Hematopoietic multipotent progenitor cell treated with erythropoietin and hydrocortisone succinate and interleukin-3 and kit ligand, for 15 days (in vitro differentiated cells): ENCODE measurements at places on chromosomes 1 and 21.

DNA sequence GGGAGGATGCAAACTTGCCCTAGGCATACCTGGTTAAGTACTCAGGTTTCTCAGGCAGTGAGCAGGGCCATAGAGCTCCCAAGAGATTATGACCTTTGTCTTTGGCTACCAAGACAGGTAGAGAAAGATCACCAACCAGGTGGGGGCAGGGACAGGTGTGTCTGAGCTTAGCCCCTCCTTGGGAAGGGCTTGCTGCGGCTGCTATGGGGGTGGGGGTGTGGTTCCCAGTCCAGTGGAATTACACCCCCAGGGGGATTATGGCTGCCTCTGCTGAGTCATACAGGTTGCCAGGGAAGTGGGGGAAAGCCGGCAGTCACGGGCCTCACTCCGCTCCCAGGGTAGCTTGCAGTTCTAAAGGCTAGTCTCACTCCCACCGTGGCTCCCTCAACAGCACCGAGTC, 65.2 kb upstream of the FAM163A start:
- DNase-seq: no peak

DNA sequence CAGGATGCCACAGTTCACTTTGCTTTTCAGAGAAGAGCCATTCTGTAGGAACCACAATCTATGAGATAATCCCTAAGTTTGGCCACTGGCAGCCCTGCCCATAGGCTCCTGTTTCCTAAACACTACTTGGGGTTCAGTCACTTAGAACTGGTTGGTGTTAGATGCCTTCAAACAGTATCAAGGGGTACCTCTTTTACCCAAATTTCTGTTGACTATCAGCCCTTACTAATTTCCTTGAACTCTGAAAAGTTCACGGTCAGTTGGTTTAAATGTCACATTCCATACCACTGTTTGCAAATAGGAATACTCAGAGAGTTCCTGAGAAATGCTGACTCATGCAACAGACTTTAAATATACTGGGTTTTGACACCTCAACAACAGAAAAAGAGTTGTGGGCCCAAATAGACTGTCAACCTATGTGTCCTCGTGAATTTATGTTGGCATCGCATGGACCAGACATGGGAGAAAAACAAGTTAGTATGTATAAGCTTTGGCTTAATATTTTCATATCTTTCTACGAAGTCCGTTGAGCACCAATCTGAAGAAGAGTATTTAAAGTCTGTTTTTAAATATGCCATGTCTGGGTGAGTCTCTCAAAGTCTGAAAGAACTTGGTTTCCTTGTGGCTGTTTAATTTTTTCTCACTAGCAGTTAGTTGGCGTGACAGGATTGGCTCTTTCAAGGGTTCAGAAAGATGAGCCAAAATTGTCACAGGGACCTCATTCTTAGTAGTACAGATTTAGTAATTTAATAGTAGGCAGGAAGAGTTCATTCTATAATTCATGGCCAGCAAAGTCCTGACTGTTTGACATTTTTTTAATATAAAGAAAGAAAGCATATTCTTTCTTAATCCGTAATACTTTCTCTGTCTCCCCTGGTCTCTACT, 56.5 kb upstream of the ZNF326 start:
- DNase-seq: no peak

DNA sequence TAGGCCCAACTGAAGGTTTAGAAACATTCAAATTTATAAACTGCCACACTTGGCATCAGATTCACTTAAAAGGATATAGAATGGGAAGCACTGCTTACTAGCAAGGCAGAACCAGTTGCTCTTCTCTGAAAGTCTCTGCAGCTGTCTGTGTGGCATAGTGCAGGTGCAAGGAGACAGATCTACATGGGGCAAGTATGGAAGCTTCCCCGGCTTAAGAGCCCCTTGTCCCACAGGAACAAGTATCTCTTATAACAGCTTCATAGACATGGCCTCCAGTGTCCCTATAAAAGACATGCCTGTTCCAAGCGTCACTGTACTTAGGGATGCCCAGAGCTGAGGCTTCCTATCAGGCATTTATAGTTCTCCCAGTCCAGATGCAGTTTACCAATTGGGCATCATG, 26.5 kb downstream of the ZBTB8B start:
- DNase-seq: no peak

- DNase-seq: peak; percentile 52
Measured at GRCh38 chr1:65233782-65234181, 75.6 kb upstream of the DNAJC6 start.

DNA sequence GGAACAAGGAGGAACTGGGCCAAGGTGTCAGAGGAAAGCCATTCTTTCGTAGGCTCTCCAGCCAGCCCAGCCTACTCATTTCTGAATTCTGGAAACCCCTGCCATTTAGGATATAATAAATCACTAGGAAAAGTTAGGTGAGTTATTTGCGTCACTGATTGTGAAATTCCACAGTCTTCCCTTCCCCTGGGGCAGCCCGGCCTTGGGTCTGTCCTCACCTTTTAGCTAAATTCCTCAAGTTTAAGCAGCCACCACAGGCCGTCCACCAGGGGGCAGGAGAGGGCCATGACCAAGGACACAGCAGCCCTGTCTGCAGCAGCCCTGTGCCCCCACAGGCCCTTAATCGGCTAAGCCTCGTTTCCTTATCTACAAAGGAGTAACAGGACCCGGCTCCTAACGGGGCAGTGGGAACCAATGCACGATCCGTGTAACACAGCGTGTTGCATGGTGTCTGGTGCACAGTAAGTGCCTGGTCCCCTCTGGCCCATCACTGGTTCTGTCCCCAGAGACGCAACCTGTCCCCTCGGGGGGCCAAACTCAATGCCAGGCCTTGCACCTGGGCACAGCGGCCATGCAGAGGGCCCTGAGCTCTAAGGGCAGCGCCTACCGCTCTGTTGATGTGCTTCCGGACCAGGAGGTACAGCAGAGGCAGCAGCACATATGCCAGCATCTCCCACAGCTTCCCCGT, 18.1 kb downstream of the GPR157 start:
- peak; percentile 62 for DNase-seq

GRCh38 chr1:98342566-98342965, 319.0 kb upstream of the SNX7 start:
- DNase-seq: no peak

- DNase-seq: no peak
Measured at GRCh38 chr1:116587501-116588227, 16.8 kb upstream of the CD58 start.

- DNase-seq: no peak
Measured at GRCh38 chr1:2528016-2528415, 1.6 kb upstream of the PANK4 start.

DNA sequence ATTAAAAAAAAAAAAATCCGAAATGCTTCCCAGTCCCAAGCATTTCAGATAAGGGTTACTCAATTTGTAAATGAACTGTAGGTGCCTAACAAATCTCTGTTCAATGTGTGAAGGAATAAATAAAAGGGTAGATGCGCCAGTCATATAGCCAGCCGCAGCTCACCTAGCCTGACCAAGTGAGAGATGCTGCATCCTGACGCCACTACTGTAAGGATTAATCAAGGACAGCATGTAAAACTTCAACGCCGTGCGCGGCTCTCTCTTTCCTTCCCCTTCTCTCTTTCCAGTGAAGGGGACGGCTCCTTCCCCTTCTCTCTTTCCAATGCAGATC, 441 bp downstream of the PPT1 start:
- no peak for DNase-seq

- no peak for DNase-seq
Measured at GRCh38 chr1:168476588-168477385, 67.0 kb downstream of the XCL2 start.

DNA sequence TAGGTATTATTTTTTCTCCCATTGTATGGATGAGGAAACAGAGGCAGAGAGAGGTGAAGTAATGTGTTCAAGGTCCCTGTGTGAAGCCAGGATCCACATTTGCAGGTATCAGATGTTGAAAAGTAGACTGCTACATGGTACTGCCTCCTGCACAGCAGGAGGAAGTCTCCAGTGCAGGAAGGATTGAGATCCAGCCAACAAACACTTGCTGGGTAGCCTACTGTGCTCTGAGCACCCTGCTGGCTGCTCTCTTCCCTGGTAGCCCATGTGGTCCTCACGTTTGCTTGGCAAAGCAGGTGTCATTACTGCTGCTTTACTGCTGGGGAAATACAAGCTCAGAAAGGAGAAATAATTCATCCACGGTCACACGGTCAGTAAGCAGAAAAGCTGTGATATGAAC, 21.3 kb upstream of the GRIK3 start:
- no peak for DNase-seq

DNA sequence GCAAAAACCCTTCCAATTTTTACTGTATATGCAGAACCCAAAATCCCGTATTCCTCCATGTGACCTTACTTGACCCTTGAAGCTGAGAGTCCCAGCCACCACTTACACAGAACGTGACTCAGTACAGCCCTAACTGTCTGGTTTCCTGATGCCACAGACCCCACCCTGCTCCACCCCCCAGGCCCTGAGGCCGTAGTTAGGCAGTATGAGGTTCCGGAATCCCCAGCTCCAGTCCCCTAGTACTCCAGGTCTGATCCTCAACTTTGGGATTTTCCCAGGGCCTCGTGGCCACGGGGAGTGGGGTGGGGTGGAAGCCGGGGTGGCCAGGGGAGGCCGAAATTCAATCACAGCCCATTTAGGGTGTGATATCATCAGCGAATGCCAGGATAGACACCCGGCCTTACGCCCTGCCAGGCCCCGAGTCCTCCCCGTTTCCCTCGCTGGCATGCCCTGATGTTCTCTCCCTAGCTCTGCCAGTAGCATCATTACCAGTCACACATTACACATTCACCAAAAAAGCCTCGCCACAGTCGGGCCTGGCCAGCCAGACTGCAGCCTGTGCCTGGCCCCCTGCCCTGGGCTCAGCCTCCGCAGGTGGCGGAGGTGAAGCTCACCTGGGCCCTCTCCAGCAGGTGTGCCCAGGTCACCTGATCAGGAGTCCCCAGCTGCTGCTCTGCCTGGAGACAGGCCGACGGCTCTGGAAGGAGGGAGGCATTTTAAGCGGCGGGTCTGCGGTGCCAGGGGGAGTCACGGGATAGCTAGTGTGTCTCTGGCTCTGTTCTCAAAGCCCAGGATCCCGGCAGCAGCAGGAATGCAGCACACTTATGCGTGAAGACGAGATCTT, 70.8 kb downstream of the SCCPDH start:
- no peak for DNase-seq

GRCh38 chr1:87647430-87648177, 318.9 kb downstream of the LMO4 start:
- no peak for DNase-seq

GRCh38 chr21:45071874-45072737, 2.3 kb upstream of the ADARB1 start:
- no peak for DNase-seq

- no peak for DNase-seq
Measured at GRCh38 chr1:29975036-29975694, 738.8 kb downstream of the PTPRU start.

GRCh38 chr1:222038971-222039370, 297.1 kb upstream of the DUSP10 start:
- no peak for DNase-seq

DNA sequence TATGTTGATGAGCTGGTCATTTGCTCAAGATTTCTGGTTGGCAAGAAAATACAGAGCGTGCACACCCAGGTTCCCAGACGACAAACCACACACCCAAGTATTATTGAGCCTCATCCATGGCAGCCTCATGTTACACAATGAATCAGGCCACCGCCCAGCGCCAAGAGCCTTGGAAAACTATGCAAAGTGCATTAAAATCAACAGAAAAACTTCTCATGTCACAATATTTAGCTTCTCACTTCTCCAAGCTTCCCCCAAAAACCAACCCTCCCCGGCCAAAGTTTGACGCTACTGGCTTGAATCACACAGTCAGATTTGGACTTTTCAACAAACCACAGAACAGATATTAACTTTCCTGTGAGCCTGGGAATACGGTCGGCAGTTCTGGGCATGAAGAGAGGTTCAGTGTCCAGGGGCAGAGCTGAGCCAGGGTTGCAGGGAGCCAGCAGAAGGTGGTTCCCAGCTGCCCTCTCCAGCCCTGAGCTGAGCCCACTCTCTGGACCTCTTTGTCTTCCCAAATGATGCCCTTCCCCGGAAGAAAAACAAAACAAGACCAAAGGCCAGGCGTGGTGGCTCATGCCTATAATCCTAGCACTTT, 71.1 kb downstream of the SETD4 start:
- DNase-seq: no peak

DNA sequence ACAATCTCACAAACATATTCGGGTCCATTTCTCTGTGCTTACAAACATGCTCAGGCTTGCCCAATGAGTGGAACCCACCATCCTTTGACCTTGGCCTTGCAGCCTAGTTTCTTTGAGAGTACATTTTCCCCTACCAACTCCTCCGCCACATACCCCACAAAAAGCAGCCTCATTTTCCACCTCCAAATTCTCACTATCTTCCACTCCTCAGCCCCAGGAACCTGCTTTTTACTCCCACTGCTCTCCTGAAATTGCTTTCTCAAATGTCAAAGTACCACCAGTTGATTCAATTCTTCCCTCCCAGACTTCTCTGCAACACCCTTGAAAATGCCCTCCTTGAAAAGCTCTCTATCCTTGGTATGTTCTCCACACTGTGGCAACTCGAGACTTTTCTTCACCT, 103.8 kb downstream of the RUNX1 start:
- no peak for DNase-seq

GRCh38 chr1:198741744-198742143, 102.9 kb downstream of the PTPRC start:
- DNase-seq: no peak

DNA sequence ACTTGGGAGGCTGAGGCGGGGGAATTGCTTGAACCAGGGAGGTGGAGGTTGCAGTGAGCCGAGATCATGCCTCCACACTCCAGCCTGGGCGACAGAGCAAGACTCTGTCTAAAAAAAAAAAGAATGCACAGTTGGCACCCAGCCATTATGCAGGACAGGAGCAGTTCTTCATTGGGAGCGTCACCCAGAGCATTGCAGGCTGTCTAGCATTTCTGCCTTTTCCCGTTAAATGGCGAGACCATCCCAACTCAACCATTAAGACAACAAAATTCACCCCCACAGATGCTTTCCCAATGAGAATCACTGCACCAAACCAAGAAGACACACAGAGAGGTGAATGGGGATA, 105.8 kb downstream of the EDEM3 start:
- DNase-seq: no peak

GRCh38 chr1:194233069-194233468, 1046.7 kb upstream of the B3GALT2 start:
- DNase-seq: no peak

GRCh38 chr1:89627596-89627962, 5.3 kb upstream of the LRRC8C start:
- no peak for DNase-seq

GRCh38 chr1:91754816-91755580, 131.0 kb downstream of the TGFBR3 start:
- no peak for DNase-seq

DNA sequence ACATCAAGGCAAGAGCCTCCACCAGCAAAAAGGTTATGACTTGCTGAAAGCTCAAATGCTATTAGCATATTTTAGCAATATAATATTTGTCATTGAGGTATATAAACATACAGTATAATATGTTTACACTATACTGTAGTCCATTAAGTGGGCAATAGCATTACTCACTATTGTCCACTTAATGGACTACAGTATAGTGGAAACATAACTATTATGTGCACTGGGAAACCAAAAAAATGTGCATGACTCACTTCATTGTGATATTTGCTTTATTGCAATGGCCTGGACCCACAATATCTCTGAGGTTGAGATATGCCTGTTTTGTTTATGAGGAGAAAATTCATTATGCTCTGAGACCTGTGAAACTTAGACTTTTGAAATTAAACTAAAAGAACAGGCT, 300.0 kb downstream of the BARHL2 start:
- no peak for DNase-seq

GRCh38 chr1:75342786-75343185, 208.6 kb downstream of the LHX8 start:
- DNase-seq: no peak

GRCh38 chr1:226972931-226973330, 32.8 kb downstream of the COQ8A start:
- no peak for DNase-seq
